Right kidney (tissue), 9 donors: ENCODE measurements at places on chromosomes 7 and 10.

GRCh38 chr7:87511510-87511909, 36.0 kb upstream of the ABCB4 start:
- DNase-seq = no peak

DNA sequence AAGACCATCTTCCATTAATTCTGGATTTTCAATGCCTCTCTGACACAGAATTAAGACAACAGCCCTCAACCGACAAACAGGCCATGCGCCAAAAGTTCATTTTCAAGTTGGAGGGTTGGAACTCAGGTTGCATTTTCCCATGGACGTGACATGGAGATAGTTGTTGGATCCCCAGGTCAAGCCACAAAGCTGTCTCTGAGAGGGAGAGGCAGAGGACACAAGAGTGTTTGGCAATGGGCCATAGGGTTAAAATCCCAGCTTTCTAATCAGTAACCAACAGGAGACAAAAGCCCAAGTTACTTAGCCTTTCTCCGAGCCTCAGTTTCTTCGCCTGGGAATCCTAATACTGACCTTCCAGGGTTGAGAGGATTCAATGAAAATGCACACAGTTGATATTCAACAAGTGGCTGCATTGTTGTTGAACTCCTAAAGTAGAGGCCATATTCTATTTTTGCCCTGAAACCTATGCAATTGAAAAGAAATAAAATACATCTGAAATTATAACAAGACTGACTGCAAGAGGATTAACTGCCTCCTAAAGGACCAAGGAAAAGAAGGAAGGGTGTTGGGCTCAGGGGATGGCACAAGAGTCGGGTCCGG, 44.3 kb downstream of the SORBS1 start:
- DNase-seq = no peak

DNA sequence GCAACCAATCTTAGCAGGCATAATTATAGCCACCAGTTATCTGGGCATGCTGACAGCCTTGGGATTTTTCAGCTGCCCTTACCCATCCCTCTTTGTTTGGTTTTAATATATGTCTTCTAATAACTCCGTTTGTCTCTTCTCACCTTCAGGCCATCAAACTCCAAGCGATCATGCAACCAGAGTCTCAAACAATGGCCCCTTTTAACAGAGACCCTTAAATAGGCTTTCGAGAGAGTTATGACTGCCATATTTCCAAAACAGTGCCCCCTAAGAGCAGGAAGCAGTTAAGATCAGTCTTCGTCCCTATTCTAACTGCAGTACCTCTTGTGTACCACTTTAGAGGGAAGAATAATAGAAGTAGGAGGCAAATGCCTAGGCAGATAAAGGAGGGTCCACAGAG, 157.5 kb downstream of the DGKB start:
- no peak for DNase-seq

DNA sequence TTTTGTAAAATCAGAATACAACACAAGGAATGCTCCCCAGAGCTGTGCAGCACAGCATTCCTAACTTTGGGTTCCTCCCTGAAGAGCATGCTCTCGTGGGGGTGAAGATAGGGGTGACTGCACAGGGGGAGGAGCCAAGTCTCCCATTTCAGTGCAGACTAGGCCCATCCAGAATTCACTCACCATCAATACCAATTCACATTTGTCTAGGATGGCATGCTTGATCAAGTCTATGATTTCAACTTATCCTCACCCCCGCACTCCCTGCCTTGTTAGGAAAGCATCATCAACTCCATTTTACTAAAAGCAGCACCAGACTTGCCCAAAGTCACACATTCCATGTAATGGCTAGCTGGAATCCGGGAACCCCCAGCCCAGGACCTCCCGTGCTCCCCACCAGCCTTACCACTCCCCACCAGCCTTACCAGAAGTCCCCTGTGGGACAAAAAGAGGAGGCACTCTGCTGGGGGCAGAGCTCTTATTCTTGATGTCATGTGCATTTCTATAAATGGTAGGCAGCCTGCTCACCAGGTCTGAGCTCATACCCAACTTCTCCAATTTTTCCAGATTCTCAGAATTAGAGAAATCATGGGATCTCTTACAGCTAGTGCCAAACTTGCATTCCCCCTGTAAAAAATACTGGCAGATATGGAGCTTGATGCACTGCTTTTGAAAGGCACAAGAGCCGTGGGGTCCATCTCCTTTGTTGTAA, 6.2 kb downstream of the PARP12 start:
- DNase-seq = no peak

DNA sequence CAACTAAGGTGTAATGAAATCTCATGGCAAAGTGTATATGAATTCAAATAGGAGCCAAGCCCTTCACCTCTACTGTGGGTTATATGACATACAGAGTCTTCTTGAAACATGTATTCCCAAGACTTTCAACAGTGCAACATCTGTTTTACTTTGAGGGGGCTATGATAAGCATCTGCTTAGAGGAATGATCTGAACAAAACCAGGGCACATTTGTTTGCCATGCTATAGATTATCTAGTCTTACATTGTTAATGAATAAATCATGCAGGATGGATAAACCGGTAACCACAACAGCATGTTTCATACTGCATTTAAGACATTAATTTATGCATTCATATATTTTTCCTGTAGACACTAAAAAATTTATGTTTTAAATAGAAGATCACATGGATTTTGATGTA, 1021.9 kb downstream of the LRMDA start:
- no peak for DNase-seq

GRCh38 chr7:111364413-111364812, 197.9 kb downstream of the IMMP2L start:
- DNase-seq = no peak

- no peak for DNase-seq
Observed at GRCh38 chr7:90764848-90765570, 168.9 kb downstream of the CDK14 start.

GRCh38 chr7:132877573-132877972, 204.3 kb downstream of the CHCHD3 start:
- no peak for DNase-seq

DNA sequence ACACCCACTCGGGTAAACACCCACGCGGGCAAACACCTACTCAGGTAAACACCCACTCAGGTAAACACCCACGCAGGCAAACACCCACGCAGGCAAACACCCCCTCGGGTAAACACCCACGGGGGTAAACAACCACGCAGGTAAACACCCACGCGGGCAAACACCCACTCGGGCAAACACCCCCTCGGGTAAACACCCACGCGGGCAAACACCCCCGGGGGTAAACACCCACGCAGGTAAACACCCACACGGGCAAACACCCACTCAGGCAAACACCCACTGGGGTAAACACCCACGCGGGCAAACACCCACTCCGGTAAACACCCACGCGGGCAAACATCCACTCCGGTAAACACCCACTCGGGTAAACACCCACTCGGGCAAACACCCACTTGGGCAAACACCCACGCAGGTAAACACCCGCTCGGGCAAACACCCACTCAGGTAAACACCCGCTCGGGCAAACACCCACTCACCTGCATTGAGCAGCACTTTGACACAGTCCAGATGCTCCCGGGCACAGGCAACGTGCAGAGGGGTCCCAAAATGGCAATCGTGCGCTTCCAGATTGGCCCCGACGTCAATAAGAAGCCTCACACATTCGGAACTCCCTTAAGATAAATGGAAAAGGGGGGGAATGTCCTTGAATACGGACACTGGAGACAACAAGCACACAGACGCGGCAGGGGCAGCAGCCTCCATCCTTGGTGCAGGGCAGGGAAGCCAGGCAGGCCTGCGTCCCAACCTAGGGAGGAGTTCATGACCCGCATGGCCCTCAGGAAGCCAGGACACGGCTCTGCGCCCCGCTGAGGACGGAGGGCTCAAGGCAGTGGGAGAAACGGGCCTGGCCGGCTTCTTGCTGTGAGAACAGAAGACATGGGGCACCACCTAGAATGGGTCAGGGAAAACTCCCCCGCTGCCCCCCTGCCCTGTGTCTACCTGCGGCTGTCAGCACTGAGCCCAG, 17.6 kb downstream of the ASB13 start:
- DNase-seq = no peak

DNA sequence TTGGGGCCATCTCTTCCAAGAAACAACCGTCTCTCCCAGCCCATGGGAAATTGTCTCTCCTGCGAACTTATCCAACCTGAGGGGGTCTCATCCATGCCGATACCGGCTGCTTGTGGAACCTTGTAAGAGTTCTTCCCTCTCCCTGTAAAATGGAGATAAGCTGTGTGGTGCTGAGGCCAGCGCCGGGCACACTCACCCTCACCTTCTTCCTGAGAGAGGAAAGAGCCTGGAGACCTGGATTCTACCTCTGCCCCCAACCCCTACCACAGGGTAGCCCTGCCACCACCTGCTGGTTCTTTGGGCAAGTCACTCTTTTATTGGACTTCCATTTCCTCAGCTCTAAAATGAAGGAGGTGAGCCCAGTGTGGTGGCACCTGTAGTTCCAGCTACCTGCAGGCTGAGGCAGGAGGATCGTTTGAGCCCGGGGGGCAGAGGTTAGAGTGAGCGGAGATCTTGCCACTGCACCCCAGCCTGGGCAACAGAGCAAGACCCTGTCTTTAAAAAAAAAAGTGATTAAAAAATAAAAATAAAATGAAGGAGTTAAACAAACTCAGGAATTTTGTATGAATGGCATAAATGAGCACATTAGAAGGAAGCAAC, 38.4 kb upstream of the PSAP start:
- DNase-seq = no peak

DNA sequence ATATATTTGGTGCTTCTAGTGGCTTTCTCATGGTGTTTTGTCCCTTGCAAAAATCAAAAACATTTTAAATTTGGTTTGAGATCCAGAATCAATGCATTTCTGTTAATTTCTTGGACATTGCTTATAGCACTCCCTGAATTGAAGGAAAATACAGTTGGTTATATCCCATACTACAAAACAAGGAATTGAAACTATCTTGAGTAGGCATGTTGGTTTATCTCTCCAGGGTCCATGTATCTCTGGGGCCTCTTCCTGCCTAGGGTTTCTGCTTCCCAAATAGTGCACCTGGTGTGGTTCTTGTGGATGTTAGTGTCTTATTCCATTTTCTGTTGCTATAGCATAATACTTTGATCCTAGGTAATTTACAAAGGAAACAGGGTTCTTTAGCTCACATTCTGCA, 212.4 kb downstream of the CAMK1D start:
- DNase-seq = no peak

DNA sequence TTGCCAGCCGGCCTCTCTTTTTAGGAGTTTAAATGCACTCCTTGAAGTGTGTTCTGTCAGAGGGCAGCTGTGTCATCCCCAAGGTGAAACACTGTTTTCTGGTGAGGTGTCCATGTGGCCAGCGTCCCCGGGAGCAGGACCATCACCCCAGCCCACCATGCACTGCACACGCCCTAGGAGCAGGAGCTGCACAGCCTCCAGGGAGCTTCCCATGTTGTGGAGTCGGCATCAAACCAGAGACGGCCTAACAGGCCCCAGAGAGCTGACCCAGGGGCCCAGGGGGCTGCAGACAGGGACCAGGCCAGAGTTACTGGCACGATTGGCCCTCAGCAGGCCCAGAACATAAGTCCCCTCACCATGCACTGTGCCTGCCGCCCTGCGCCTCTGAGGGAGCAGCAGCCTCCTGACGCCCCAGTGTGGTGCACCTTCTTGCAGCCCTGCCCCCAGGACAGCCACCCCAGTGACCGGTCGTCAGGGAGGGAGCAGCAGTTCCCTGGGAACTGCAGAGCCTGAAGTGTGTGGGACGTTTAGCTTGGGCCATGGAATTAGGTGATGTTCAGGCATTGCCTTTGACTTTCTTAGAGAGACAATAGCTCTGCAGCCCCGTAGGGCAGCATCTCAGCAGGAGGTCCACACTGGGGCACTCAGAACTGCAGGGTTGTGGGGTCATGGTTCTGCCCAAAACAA, 97.9 kb downstream of the NKX6-2 start:
- no peak for DNase-seq
